CD4-positive, alpha-beta T cell treated with Interleukin-4 for 4 hours (primary cell): ENCODE measurements at places on chromosomes 7 and 10.

DNA sequence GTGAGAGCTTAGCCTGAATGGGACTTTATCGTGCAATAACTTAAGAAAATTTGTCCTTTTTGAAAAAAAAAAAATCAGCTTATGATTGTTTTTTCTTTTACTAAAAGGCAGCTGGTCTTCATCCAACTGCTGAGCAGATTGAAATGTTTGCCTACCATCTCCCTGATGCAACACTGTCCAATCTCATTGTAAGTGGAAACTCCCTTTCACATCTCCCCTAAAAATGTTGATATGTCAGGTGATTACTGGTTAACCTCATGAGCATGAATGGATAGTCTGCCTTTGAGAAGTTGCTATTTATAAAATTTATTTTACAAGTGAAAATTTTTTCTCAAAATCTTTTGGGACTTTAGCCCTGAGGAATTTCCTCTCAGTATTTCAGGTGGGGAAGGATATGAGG is 17.8 kb upstream of the HKDC1 start:
- DNase-seq = peak; percentile 38

GRCh38 chr7:22601408-22601807 is 101.4 kb upstream of the STEAP1B start:
- DNase-seq = no peak

- DNase-seq = no peak
These were observed 69.1 kb downstream of the ZNF438 start for GRCh38 chr10:30962522-30962921.

DNA sequence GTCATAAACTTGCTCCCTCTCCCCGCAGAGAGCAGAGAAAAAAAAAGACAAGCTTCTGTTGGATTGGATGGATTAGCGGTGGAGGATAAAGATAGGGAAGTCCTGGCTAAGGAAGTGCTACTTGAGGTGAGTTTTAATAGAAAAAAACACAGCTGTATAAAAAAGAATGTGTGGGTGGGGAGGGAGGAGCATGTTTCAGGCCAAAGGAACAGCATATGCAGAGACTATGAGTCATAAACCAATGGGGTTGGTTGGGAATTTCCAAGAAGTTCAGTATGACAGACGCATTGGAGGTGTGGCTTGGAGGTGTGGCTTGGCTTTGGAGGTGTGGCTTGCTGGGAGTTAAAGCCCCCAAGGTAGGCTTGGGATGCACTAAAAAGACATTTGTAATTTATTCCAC is 103.0 kb upstream of the LSM8 start:
- DNase-seq = no peak

DNA sequence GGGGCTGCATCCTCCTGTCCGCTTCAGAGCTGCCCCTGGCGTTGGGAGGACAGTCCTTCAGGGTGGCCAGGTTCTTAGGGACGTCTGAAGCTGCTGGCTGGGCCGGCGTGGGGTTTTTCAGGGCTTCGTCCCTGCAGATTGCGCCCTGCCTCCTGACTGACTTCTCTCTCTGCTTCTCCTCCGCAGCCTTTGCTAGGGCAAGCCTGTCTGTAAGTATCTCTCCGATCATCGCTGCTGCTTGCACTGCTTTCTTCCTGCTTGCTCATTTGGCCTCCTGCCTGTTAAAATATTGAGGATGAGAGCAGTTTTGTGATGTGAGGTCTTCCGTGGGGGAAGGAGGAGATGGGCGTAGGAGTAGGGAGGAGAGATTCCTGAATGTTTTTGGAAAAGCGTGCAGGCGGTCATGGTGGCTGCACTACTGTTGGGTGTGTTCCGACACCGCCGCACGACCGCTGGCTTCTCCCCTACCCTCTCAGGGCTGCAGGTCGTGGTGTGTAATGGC is 25.3 kb downstream of the PFKFB3 start:
- DNase-seq = no peak

- DNase-seq = no peak
These were observed 58.7 kb upstream of the MYL10 start for GRCh38 chr7:101687791-101688182.

- DNase-seq = no peak
These were observed 215.1 kb downstream of the STK31 start for GRCh38 chr7:23925088-23925487.

DNA sequence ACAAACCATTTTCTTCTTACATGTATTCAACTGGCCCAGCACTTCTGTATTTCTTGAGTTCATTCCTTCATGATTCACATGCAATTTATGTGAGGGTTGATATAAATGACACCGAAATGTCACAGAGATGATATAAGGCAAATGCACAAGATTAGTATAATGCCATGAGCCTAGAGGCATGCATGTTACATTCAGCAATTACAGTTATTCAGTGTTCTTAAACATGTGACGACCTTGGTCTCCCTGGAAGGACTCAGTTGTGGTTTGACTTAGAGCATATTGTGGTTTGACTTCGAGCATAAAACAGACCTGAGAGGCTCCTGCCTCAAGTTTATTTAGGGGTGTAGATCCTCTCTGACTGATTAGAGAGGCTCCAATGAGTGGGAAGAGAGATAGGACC is 752.1 kb upstream of the POM121L12 start:
- no peak for DNase-seq

- no peak for DNase-seq
These were observed at the start of gene EN2 for GRCh38 chr7:155458111-155458877. TSS of gene EN2 (plus strand) at chr7:155458129. CDS start at chr7:155458378, 249 bp downstream.

- DNase-seq = no peak
These were observed 652 bp downstream of the PCGF5 start for GRCh38 chr10:91220954-91221675.

DNA sequence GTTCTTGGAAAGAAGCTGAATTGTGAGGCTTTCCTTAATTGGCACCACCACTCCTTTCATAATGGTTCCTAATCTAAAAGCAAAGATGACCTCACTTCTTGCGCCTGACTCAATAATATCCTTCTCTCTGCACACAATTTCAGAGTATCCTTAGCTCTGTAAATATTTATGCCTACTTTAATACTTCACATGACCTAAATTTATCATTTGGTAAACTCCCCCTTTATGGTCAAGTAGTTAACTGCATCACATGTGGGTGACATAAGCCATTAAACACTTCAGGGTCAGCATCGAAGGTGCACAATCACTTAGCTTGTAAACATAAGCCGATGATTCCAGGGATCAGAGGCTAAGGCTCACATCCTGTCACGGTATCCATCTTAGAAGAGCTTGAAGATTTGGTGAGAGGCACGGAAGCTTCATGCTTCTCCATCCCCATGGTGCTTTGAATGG is 7.3 kb upstream of the RHOBTB1 start:
- no peak for DNase-seq

- peak; percentile 57 for DNase-seq
These were observed 20.2 kb upstream of the FHIP2A start for GRCh38 chr10:114801411-114801813.

- peak; percentile 34 for DNase-seq
These were observed 48.6 kb upstream of the ADO start for GRCh38 chr10:62755662-62756653.

DNA sequence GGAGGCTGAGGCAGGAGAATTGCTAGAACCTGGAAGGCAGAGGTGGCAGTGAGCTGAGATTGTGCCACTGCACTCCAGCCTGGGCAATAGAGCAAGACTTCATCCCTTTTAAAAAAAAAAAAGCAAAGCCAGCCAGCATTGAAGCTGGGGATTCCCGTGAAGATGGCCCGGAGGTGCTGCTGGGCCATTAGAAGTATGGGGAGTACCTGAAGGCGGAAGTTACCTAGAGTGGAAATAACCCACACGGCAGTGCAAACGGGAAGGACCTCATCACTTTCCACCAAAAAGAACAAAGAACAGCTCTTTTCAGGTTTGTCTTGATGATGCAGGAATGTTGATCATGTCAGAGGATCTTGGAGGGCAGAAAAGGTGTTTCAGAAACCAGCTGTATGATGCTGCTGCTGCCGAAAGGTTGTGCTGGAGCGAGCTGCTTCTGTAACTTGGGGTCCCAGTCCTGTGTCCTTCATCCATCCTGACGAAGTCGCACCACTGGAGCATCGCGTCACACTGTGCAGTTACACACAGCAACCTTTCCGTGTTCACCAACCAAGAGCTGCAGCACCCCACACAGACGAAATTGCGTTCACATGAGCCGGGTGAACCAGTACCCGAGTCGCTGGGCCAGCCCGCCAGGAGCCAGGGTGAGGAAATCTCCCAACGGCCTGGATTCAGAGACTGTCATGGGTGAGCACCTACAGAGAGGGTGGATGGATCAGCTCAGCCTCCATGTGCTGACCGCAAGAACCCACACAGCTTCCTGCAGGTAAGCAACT is 8.2 kb downstream of the ZFAND2A start:
- no peak for DNase-seq

- DNase-seq = no peak
These were observed 397 bp upstream of the NFE2L3 start for GRCh38 chr7:26151650-26151952.
